ENCODE measurements at places on chromosomes 13 and 19. TPM values are rescaled to one million over a fixed set of nuclear protein-coding genes. Genes with fewer than 3 reads are reported as not detected.

ZNF793 gene
- total RNA-seq, result not detected

DNA sequence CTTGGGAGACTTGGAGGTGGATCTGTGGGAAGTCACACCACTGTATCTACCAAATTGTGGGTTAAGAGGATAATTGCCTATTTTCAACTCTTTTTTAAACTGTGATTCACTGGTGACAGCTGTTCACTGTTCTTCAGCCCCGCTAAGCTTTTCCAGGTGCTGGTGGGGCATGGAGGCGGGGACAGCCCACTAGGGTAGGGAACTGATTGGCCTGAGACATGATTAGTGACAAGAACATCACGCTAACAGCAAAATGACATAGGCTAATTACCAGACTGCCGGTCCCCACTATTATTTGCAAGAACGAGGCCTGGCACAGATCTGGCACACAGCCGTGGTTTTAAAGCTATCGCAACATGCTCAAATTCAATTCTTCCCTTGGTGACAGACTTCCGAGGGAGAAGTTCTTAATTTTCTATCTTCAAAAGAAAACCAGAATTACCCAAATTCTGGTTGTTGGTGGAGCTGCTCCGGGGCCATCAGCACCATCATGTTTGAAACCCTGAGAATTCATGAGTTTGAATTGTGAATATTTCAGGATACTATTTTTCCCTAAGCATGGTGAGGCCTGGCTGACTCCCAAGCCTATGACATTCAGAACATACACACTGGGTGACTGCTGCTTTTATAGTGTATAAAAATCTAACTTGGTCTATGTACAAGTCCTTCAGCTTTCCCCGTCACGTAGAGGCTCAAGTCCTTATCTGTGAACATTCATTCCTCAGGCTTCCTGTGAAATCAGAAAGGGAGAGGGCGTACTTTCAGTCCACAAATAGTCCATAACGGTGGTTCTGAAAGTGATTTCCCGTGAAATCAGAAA is 17.9 kb downstream of the DOCK9 start:
- no peak for DNase-seq

GRCh38 chr13:111116856-111117255 is 1.7 kb downstream of the ARHGEF7 start:
- no peak for DNase-seq

GRCh38 chr19:36916991-36917390 is 859 bp downstream of the ZNF568 start:
- DNase-seq, result no peak

APC2 gene
- total RNA-seq, result 11.3 TPM

RFPL4AL1 gene
- not detected for total RNA-seq

GRCh38 chr19:38099966-38100365 is 124.1 kb downstream of the DPF1 start:
- DNase-seq, result no peak

GRCh38 chr13:43235028-43235427 is 211.6 kb downstream of the DNAJC15 start:
- DNase-seq, result no peak

OR7A10 gene
- total RNA-seq, result not detected

DNA sequence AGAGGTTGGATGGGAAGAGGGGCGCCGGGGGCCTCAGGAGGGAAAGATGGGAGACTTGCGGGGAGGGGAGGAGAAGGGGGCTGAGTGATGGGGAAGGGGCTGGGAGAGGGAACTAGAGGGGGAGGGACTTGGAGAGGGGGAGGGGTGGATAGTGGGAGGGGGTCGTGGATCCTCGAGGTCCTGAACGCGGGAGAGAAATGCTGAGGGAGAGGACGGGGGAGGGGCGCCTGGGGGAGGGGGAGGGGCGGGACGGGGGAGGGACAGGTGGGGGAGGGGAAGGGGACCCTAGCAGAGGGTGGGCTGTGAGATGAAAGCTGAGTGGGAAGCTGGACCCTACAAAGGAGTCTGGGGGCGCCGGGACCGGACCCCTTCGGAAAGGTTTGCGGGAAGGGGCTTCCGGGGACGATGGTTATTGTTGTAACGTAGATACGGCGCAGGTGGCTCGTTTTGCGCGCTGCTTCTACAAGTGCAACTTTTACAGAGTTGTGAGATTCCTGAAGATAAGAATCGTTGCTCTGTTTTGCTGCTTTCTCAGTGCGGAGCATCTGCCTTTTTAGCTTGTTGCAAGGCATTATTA is 418 bp downstream of the ZNF444 start:
- peak; percentile 61 for DNase-seq

DNA sequence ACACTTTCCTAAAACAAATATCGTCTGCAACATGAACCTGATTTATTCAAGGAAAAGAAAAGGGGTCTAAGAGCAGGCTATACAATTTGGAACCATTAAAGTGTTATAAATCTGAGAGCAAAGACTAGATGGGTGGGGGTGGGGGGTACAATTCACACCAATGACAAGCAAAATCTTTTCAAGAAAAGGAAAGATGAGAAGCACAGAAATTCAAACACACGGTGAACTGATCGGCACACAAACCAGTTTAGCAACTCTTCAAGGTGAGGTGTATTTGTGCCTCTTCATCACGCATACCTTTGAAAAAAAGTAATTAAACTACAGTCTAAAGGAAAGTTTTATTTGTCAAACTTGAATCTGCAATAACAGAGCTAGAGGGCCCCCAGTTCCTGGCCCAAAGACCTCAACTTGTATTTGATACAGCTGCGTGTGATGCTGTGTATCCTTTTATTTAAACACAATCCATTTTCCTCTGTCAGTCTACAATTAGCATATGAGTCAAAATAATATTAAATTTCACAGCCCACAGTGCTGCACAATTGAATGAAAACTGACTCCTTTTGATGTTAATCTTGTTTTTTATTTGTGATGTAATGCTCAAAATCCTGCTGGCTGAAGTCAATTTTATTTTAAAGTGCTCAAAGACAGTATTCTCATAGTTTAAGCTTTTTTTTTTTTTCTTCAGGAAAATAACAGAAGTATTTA is 14.2 kb downstream of the EFNB2 start:
- DNase-seq, result no peak

- no peak for DNase-seq
Measured at GRCh38 chr13:98571955-98572662, 4.8 kb downstream of the STK24 start.

DNA sequence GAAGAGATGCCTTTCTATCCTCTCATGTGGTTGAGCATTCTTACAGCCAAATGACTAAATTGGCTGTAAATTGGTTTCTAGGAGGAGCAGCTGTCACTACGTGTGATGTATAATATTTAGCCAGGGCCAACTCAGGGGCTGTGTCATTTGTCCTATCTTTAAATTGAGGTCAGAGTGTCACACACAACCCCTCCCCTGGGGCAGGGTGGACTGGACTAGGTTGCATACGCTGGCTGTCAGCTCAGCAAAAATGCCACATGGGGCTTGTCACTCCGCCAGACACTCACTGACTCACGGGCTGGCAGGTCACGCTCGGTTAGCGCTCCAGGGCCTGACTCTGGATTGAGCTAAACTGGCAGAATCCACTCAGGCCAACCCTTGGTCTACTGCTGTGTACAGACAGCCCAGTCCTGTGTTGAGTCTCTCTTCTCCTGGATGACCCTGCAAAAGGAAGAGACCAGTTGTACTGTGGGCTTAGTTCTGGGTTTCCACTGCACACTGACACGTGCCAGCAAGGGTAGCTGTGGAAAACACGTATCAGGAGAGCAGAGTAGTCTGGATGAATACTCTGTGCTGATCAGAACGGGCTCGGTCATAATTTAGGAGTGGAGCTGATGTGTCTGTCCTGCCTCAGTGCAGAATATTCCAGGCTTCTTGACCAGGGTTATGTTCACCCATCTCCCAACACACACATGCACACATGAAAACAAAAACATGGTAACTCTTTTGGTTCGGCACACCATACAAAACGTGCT is 29.1 kb downstream of the SHISA2 start:
- DNase-seq, result peak; percentile 88

OR7E24 gene
- not detected for total RNA-seq

GRCh38 chr13:84630476-84630875 is 748.2 kb upstream of the SLITRK1 start:
- DNase-seq, result no peak

DNA sequence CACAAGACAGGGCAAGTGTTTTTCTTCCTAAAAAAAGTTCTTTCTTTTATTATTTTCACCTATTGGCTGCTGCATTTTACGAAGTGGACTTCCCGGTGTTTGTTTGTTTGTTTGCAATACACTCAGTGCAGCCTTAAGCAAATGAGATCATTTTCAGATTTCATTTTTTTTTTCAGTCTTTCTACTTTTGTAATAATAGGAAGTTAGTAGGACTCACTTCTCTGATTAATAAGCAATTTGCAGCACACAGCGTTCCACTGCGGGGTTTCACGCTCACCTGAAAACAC is 128.3 kb downstream of the STK24 start:
- no peak for DNase-seq

GRCh38 chr19:50050406-50051227 is 24.8 kb downstream of the ZNF473 start:
- DNase-seq, result peak; percentile 89

GRCh38 chr13:39249982-39250381 is 211.7 kb downstream of the NHLRC3 start:
- DNase-seq, result no peak

GRCh38 chr13:77300176-77301037 is 26.5 kb downstream of the MYCBP2 start:
- DNase-seq, result no peak
